NCI-H146 (cell line): ENCODE measurements at places on chromosomes 7 and 10.

DNA sequence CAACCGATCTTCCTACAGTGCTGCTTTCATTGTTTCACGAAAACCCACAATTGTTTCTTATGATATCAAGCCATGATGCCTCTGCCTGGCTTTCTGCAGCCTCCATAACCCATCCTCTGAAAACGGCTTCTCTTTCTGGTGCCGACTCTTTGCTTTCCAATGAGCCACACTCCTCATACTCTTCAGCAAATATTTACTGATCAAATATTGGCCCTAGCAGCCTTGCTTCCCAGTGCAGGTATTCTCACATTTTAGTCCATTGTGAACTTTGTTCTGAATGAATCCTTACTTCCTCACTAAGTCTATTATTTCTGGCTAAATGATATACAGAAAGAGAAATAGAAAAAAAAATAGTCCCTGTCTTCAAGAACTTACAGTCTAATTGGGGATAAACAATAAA, 35.5 kb downstream of the LAMB1 start:
- DNase-seq: peak; percentile 68

DNA sequence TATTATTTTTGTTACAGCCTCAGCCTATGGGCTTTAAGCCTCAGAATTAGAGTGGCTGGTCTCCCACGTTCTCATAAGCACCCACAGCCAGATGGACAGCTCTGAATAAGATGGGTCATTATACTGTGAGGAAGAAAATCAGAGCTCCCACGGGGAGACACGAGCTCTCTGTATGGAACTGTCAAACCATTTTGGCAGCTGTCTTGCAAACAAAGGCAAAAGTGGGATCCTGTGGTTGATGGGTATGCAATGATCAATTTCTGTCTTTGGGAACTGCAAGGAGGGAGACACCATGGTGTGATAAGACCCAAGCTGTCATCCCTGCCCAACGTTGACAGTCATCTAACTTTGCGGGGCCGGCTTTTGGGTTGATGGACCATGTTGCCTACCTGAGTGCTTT, 614.3 kb downstream of the TYW1 start:
- no peak for DNase-seq

GRCh38 chr10:15715619-15716227, 4.0 kb downstream of the ITGA8 start:
- DNase-seq: no peak

GRCh38 chr10:32095116-32095733, 39.0 kb upstream of the KIF5B start:
- DNase-seq: no peak

DNA sequence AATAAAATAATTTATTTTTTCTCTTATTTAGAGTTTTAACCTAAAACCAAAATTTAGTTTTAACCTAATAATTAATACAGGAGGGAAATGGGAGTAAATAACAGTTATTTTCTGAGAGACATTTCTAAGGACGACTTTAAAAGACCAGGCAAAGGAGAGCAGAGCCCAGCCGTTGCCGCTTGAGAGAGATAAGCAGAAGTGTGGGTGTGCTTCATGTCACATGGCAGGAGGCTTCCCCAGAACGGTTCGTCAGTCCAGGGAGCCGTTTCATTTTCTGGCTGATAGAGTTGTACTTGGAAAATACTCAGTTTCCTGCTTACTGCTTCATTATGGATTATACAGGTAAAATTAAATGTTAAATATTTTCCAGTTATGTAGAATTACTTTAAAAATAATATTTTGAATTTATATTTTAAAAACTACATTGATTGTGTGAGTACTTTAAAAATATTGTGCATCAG, 61.4 kb downstream of the ST7 start:
- DNase-seq: no peak

GRCh38 chr10:60073397-60073780, 167.0 kb upstream of the CCDC6 start:
- no peak for DNase-seq

- DNase-seq: no peak
Observed at GRCh38 chr7:124420367-124420766, 345.2 kb downstream of the GPR37 start.

DNA sequence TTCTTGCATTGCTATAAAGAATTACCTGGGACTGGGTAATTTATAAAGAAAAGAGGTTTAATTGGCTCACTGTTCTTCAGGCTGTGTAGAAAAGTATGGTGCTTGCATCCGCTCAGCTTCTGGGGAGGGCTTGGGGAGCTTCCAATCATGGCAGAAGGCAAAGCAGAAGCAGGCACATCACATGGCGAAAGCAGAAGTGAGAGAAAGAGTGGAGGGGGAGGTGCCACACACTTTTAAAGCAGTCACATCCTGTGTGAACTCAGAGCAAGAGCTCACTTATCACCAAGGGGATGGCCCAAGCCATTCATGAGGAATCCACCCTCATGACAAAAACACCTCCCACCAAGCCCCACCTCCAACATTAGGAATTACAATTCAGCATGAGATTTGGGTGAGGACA, 303.5 kb downstream of the OTUD1 start:
- DNase-seq: no peak

DNA sequence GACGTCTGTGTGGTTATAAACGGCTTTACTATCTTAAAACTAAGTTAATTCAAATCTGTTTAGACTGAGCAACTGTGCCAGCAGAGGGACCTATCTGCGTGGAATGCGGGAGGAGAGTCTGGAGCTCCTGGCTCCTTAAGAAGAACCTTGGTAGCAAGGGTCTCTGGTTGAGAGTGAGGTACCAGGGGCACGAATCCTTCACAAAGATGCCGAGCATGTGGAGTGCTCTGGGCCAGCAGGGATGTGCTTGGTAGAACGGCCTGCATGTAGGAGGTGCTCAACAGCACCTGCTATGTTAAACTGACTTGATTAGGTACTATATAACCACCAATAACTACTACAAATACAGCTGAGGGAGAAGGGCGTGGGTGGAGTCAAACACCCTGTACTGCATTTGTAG, 102.6 kb downstream of the VIPR2 start:
- DNase-seq: no peak

DNA sequence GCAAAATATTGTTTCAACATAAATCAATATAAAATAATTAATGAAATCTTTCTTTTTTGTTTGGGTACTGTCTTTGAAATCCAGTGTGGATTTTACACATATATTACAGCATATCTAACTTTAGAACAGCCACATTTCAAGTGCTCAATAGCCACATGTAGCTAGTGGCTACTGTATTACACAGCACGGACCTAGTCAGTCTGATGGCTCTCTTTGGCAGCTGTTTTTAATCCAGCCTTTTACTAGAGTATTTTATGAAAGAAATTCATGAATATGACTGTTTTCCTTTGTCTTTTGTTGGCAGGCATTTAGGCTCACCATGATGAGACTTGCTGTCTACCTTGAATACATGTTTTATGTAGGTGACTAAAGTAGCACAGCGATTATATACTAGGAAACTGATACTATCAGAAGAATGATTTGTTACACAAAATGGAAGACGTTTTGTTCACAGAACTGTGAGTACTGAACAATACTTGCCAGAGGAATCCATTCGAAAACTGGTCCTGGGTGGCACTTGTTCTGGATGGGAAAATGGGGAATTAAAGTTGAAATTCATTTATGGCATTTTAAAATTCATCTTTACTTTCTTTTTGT, 386.7 kb downstream of the PHTF2 start:
- DNase-seq: no peak

- peak; percentile 37 for DNase-seq
Observed at GRCh38 chr10:72173619-72174296, 42.1 kb upstream of the ANAPC16 start.

DNA sequence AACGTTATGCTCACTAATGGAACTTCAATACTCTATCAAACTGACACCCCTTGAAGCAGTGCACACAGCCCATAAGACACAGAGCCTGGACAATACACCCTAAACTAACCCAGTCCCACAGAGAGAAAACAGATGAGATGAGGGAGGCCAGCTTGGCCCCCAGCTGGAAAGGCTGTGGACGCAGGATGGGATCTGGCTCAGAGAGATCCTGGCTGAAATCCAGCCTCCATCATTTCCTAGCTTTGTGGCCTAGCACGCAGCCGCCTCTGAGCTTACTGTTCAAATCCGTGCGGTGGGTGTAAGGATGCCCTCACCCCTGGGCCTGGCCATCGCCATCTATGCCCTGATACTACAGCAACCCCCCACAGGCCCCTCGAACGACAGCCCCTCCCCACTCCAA, 32.7 kb downstream of the SNX8 start:
- DNase-seq: no peak

DNA sequence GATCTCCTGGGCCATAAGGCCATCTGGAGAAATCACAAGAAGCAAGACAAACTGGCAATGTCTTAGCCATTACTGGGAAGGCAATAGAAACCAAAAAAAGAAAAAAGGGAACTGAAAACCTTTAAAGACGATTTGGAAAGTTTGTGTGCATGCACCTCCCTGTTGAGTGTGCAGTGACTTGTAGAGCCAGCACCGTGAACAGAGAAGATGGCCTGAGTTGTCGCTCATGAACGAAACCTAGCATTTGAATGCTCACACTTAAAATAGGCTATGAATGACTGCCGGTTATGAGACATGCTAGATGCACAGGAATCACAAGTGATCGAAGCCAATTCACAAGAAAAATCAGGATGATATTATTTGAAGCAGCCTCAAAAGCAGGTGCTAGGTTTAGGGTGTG, 151.3 kb upstream of the ADO start:
- DNase-seq: no peak

DNA sequence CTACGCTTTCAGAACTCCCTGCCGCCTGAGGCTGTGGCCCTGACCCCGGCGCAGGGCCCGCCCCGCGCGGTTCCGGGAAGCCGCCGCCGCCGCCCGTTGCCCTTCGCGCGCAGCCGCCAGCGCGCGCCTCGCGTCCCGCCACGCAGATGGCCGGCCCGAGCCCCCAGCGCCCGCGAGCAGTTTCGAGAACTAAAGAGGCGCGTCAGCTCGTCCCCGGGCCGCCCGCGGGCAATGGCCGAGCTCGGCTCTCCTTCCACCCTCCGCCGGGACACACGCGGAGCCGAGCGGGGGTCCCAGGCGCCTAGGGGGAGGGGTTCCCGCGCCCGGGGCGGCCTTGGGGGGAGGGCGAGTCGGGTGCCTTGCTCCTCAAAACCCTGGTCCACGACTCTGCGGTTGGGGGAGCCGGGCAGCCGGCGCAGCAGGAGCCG, 1.8 kb downstream of the HNRNPF start:
- peak; percentile 60 for DNase-seq

DNA sequence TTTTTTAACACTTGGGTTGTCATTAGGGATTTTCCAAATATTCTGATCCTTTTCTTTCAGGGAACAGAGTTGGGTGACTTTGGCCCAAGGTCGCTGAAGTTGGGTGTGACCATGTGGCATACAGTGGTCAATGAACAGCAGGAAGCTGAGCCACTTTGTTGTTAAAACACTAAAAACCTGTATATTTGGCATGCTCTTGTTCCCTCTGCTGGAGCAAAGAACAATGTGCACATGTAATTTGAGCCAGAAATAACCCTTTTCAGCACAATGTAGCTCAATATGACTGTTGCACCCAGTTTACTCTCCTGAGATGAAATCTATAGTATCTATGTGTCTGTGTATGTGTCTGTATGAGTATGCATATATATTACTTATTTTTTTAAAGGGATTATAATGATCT, 74.9 kb downstream of the ADCYAP1R1 start:
- no peak for DNase-seq

- no peak for DNase-seq
Observed at GRCh38 chr7:74479066-74479781, 25.5 kb downstream of the GTF2IRD1 start.

DNA sequence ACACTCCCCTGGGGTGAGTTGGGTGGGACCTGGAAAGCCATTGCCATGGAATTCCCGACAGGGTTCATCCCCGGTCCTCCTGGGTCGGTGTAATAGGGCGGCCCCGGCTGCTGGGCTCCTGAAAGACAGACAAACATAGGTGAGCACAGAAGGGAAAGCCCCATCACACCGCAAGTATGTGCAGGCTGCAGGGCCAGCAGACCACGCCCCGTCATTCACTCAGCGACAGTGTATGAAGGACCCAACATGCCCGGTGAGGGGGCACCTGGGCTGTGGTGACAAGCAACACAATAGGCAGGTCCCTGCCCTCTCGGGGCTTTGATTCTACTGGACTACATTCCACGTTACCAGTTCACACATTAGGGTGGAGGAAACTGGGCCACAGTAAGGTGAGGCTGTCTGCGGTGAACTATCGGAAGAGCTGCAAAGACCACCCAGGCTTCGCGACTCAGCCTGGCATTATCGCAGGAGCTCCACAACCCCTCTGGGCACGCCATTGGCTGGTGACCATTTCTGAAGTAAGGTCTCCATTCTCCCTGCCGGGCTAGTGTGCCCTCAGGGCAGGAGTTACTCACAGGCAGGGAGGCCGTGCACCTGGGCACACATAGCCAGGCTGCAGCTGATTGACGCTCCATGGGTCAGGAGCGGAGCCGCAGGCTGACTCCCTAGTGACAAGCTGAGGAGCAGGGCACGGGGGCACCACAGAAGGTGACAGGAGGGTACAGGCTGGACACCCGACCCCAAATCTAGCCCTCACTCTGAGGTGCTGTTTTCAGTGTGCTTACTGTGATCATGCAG, 99.2 kb downstream of the VOPP1 start:
- peak; percentile 7 for DNase-seq

DNA sequence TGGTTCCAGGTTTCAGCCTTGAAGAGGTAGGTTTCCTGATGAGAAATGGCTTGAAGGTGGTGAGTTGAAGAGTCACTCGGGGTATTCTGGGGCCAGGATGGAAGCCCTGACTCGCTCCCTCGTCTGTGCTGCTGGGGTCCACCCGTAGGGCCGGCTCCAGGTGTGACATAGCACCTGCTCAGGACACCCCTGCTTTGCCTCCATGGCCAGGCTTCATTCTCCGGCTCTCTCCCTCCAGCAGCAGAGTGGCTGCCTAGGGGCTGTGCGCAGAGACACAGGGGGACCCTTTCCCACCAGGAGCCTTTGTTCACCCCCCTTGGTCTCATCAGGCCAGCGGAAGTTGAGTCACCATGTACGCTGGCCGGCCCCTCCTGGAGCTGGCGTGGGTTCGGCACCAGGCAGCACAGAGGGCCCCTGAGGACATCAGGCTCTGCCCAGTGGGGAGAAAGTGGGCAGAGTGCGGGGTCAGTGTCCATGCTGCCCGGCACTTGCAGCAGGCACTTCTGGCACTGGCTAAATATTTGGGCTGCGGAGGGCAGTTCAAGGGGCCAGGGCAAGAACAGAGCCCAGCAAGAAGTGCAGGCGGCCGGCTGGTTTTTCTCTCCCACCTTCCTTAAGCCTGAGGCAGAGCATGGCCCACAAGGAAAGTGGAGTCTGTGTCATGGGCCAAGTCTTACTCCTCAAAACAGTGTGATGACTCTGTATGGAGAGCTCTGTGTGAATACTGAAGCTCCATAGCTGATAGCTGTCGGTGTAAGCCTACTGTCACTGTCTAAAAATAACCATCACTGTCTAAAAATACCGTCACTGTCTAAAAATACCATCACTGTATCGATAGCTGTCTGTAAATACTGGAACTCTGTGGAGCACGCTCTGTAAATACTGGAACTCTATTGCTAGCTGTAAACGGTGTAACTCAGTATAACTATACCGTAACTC, 3.7 kb upstream of the PRKAR1B start:
- DNase-seq: no peak
